Panc1 (cell line): ENCODE measurements at places on chromosomes 4 and X. TPM values are rescaled to one million over a fixed set of nuclear protein-coding genes. Genes with fewer than 3 reads are reported as not detected.
A peak's percentile ranks its signal among the peaks of the same experiment; 100 is the strongest.

Gene MAGEA10
- total RNA-seq: not detected

Gene GUCY1B1
- 0.36 TPM for total RNA-seq

Gene TKTL2
- total RNA-seq: not detected

- H3K36me3 ChIP-seq: no peaks in the 10 kb centered on the region
- H3K4me1 ChIP-seq: no peaks in the 10 kb centered on the region
- no peak overlapping the region for H3K27ac ChIP-seq
- DNase-seq: no peak
Observed at GRCh38 chr4:101777431-101777830, 13.1 kb upstream of the BANK1 start.

GRCh38 chrX:40006106-40007017, 91.4 kb downstream of the BCOR start:
- H3K4me1 ChIP-seq: no peaks in the 10 kb centered on the region; the same call in none of the 2 replicates
- no peaks in the 10 kb centered on the region for H3K36me3 ChIP-seq
- H3K27me3 ChIP-seq: no peaks in the 10 kb centered on the region

DNA sequence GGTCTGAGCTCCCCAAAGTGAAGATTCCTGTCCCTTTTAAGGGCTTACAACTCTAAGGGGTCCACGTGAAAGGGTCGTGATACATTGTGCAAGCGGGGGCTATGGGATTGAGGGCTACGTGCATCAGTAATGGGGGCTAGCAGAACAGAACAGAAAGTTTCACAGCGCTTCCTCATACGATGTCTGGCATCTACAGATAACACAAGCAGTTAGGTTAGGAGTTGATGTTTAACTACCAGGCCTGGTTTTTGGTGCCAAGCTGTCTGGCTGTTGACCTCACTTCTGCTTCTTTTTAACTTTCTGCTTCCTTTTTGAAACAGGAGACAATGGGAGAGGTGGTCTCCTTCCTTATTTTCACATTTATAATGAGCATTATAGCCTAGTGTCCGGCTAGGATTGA, 368.6 kb upstream of the CXorf51A start:
- no peaks in the 10 kb centered on the region for H3K27me3 ChIP-seq
- no peak overlapping the region for H3K27ac ChIP-seq
- H3K4me3 ChIP-seq: no peak overlapping the region
- no peaks in the 10 kb centered on the region for H3K36me3 ChIP-seq
- DNase-seq: no peak

GRCh38 chr4:123783921-123784320, 387.3 kb downstream of the SPRY1 start:
- no peak overlapping the region for H3K27ac ChIP-seq
- no peaks in the 10 kb centered on the region for H3K36me3 ChIP-seq
- no peaks in the 10 kb centered on the region for H3K4me1 ChIP-seq
- H3K27me3 ChIP-seq: no peaks in the 10 kb centered on the region

DNA sequence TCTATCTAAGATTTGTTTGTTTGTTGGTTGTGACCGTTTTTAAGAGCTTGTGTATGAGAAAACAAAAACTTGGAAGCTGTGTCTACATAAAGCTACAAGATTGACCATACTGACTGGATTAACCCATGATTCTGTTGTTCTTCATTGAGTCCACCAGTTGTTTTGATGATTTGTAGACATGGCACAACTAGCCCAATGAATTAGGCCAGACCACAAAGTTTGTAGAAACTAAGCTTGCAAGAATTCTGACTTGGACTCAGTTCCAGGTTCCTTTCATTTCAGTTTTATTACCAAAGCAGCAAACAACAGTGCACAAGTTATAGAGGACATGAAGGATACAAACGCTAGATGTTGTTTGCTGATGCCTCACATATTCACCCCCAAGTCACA, 119.3 kb downstream of the RASGEF1B start:
- no peaks in the 10 kb centered on the region for H3K27me3 ChIP-seq
- H3K36me3 ChIP-seq: no peaks in the 10 kb centered on the region
- H3K27ac ChIP-seq: no peak overlapping the region

GRCh38 chr4:127586922-127587571, 45.7 kb upstream of the INTU start:
- H3K27ac ChIP-seq: no peak overlapping the region
- no peaks in the 10 kb centered on the region for H3K36me3 ChIP-seq
- H3K4me1 ChIP-seq: no peaks in the 10 kb centered on the region
- H3K27me3 ChIP-seq: no peaks in the 10 kb centered on the region; the same call in 1 of the 2 replicates
- DNase-seq: peak; percentile 18

DNA sequence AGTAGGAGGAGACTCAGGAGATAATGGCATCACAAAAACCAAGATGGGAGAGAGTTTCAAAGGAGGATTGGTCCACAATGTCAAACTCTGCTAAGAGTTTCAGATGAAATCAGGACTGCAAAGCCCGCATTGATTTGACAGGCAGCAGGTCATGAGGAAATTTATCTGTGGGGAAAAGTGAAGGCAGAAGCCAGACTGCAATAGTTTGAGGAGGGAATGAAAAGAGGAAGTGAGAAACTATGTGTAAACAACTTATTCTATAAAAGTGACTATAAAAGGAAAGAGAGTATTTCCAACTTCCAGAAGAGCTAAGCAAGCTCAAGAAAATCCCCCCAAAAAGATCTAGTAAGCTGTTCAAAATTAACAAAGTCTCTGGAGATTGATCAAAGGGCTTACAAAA, 66.3 kb upstream of the DGKK start:
- peaks cover 2% of the 10 kb centered on the region; the same call in 1 of the 2 replicates for H3K27me3 ChIP-seq
- H3K4me3 ChIP-seq: no peak overlapping the region
- no peak for DNase-seq
- no peak overlapping the region for H3K27ac ChIP-seq

DNA sequence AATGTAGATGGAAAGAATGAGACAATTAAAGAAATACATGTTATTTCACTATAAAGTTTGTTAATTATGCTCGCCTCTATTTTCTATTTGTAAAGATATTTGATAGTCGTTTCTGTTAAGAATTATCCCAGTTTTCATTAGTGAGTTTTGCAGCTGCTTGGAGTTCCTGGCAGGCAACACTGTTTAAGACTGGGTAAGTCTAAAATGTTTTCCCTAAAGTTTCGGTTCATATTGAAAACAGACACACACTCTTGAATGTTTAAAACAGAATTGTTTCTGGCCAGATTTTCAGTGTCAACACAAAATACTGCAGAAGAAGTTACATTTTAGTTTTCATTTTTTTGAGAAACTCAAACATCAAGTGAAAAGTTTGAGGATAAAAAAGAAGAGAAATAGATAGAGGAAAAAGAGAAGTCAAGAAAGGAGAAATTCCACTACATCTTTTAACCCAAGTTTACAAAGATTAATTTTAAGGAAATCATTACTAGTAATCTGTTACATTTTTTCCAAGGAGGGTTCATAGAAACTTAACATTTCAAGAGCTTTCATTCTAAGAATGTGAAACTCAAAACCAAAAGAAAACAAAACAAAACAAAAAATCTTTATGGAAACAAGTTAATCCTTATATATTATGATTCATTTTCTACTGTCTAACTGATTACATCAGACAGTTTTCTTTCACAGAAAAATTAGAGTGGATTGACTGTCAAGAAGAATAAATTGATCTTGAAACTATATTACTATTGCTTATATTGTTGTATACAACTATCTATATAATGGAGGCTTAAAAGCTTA, 305.5 kb downstream of the FAT4 start:
- no peak overlapping the region for H3K27ac ChIP-seq
- no peak overlapping the region for H3K4me3 ChIP-seq
- H3K4me1 ChIP-seq: no peaks in the 10 kb centered on the region
- H3K36me3 ChIP-seq: no peaks in the 10 kb centered on the region
- no peaks in the 10 kb centered on the region for H3K27me3 ChIP-seq

DNA sequence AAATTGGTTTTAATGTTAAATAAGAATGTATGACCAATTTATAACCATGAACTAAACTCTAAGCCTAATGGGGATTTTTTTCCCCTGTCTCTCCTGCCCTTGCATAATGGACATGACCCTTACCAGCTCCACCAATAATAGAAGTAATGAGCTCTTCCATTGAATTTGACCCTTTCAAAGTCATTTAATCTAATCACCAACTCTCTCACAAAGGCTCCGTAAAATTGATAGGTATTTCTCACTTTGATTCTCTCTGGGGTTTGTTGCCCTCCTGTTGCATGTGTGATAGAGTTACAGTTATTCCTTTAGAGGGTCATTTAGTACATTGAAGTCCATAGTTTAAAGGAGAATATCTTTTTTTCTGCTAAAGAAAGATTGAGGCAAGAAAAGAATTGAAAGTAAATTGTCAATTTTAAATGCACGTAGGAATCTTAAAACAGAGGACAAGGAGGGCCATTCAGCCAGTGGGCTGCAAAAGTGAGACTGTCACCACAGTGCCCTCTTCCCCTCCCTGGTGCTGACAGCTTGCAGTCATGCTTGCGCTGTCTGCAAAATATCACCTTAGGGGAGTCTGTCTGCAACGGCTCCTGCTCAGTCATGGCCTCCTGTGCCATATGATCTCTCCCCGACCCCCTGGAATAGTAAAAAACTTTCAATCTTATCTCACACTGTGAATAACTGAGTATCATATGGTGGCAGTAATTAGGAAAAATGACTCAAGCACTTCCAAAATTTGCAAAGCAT, 307.5 kb upstream of the GNPDA2 start:
- DNase-seq: no peak
- H3K27me3 ChIP-seq: no peaks in the 10 kb centered on the region
- no peaks in the 10 kb centered on the region for H3K4me1 ChIP-seq

- no peak overlapping the region for H3K4me3 ChIP-seq
- H3K4me1 ChIP-seq: no peaks in the 10 kb centered on the region
- H3K36me3 ChIP-seq: no peaks in the 10 kb centered on the region
- no peak overlapping the region for H3K27ac ChIP-seq
- H3K27me3 ChIP-seq: no peaks in the 10 kb centered on the region
Observed at GRCh38 chrX:77484045-77484444, 36.9 kb downstream of the FGF16 start.

DNA sequence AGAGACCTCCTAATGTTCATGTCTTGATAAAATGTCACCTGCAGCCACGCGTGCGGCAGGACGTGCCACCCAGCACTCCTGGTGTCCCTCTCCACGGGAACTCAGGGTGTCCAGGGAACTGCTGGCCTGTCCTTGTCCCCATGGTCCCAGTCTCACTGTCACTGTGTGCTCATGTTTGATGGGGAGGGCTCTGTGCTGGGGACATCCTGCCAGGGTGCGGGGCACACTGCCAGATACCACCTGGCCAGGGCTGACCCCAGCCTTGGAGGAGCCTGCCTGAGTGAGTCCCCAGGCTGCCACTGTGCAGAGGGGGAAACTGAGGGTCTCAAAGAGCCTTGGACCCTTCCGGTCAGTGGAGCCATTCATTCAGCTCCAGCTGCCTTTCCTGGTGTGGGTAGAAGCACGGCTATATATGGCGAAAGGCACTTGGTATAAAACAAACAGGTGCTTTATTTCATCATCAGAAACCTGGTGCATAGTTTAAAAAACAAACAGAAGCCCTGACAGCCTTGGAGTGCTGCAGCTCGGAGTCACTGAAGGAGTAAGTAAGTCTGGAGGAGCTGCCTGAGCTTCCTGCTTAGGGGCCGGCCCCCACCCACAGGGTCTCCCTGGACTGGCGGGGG, 33.0 kb downstream of the NOP14 start:
- peak overlapping the region; percentile 7; the same call in 1 of the 2 replicates for H3K27ac ChIP-seq
- H3K27me3 ChIP-seq: no peaks in the 10 kb centered on the region
- no peaks in the 10 kb centered on the region for H3K36me3 ChIP-seq
- H3K4me3 ChIP-seq: no peak overlapping the region
- DNase-seq: no peak

- no peaks in the 10 kb centered on the region for H3K4me1 ChIP-seq
- H3K36me3 ChIP-seq: no peaks in the 10 kb centered on the region
- no peak overlapping the region for H3K4me3 ChIP-seq
- H3K27ac ChIP-seq: no peak overlapping the region
- H3K27me3 ChIP-seq: no peaks in the 10 kb centered on the region
- DNase-seq: no peak
Observed at GRCh38 chr4:117154251-117154650, 68.9 kb upstream of the TRAM1L1 start.

- no peak for DNase-seq
- no peak overlapping the region for H3K27ac ChIP-seq
- no peaks in the 10 kb centered on the region for H3K4me1 ChIP-seq
- no peaks in the 10 kb centered on the region for H3K27me3 ChIP-seq
- H3K36me3 ChIP-seq: no peaks in the 10 kb centered on the region
- H3K4me3 ChIP-seq: no peak overlapping the region
Observed at GRCh38 chr4:138204507-138204906, 37.6 kb downstream of the SLC7A11 start.

GRCh38 chrX:84078991-84079390, 109.0 kb downstream of the RPS6KA6 start:
- no peak overlapping the region for H3K27ac ChIP-seq
- no peak overlapping the region for H3K4me3 ChIP-seq
- no peaks in the 10 kb centered on the region for H3K4me1 ChIP-seq
- no peak for DNase-seq

- H3K27me3 ChIP-seq: no peaks in the 10 kb centered on the region
- no peaks in the 10 kb centered on the region for H3K36me3 ChIP-seq
- no peak for DNase-seq
- H3K4me1 ChIP-seq: no peaks in the 10 kb centered on the region
- H3K27ac ChIP-seq: no peak overlapping the region
Observed at GRCh38 chr4:4254666-4255065, 6.6 kb upstream of the TMEM128 start.

- no peak for DNase-seq
- no peaks in the 10 kb centered on the region for H3K27me3 ChIP-seq
- no peak overlapping the region for H3K27ac ChIP-seq
- no peak overlapping the region for H3K4me3 ChIP-seq
- no peaks in the 10 kb centered on the region for H3K36me3 ChIP-seq
- H3K4me1 ChIP-seq: no peaks in the 10 kb centered on the region
Observed at GRCh38 chr4:105107095-105107856, 39.4 kb upstream of the TET2 start.

- H3K4me3 ChIP-seq: no peak overlapping the region
- H3K27ac ChIP-seq: no peak overlapping the region
- H3K27me3 ChIP-seq: no peaks in the 10 kb centered on the region
- H3K36me3 ChIP-seq: no peaks in the 10 kb centered on the region
Observed at GRCh38 chr4:28890949-28891775, 1829.0 kb upstream of the PCDH7 start.

DNA sequence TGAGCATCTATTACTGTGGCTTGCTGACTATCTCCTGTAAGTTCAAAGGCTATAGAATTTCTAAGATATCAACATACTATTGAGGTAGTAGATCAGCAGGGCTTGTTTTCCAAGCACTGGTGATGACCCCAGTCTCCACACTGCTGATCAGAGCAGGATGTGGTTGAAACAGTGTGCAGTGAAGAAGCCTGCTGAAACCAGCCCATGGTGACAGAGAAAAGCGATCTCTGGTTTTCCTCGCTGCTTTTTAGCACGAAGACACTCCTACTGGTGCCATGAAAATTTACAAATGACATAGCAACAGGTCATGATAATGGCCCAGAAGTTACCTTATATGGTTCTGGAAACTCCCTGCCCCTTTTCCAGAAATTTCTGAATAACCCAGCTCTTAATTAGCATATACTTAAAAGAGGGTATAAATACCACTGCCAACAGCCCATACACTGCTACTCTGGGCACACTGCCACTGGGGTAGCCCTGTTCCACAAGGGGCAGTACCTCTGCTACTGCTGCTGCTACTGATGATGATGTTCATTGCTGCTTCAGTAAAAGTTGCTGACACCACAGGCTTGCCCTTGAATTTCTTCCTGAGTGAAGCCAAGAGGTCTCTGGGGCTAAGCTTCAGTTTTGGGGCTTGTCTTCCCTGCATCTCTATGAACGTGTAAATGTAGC, 1689.5 kb upstream of the PCDH10 start:
- DNase-seq: no peak
- no peaks in the 10 kb centered on the region for H3K36me3 ChIP-seq
- no peaks in the 10 kb centered on the region for H3K27me3 ChIP-seq
- no peaks in the 10 kb centered on the region for H3K4me1 ChIP-seq
- no peak overlapping the region for H3K4me3 ChIP-seq
